ENCODE measurements at places on chromosomes 5 and 9.

GRCh38 chr5:155738616-155739015, 588.3 kb upstream of the SGCD start:
- no peak for DNase-seq

DNA sequence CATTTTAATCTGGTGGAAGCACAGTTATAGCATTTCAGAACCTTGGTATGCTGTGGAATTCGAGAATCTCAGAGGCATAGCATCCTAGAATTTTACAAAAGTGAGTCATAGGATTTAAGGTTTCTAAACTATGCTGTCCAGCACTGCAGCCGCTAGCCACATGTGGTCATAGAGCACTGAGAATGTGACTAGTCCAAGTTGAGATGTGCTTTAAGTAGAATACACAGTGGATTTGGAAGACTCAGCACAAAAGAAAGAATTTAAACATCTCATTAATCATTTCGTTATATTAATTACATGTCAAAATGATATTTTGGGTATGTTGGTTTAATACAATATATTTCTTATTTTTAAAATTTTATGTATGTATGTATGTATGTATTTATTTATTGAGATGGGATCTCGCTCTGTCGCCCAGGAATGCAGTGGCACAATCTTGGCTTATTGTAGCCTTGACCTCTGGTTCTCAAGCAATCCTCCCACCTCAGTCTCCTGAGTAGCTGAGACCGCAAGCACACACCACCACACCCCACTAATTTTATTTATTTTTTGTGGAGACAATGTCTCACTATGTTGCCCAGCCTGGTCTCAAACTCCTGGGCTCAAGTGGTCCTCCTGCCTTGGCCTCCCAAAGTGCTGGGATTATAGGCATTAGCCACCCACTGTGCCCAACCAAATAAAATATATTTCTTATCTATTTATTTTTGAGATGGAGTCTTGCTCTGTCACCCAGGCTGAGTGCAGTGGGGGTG, 20.4 kb upstream of the RPS14 start:
- DNase-seq, result peak; percentile 80

GRCh38 chr5:74375271-74375670, 265.3 kb downstream of the ENC1 start:
- DNase-seq, result no peak

GRCh38 chr5:142015781-142016533, 3.1 kb upstream of the GNPDA1 start:
- DNase-seq, result no peak

DNA sequence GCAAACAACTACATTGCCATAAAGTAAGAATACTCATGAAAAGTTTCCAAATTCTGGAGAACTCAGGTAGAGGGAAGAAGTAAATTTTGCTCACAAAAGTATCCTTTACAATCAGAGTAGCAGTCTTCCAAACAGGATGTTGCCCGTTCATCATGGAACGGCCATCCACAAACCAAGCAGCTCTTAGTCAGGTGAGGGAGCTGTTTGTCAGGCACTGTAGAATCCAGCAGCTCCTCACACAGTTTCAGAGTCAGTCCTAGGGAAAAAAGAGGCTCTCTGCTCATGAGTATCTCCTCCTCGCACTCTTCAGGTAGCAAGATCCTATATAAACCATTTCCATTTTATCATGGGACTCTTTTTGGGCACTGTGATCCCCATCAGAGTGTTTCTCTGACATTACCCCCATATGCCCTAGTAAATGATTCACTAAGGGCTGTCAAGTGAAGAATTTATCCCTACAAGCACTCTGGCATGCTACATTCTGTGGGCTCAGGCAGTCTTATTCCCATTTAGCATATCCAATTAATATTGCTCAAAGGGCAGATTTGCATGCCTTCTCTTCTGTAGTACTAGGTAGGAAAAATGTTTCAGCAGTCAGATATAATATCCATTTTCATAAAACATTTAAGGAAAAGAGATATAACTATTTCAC, 97.9 kb downstream of the WDR41 start:
- DNase-seq, result no peak

GRCh38 chr5:159786901-159787691, 129.2 kb upstream of the ADRA1B start:
- peak; percentile 89 for DNase-seq

DNA sequence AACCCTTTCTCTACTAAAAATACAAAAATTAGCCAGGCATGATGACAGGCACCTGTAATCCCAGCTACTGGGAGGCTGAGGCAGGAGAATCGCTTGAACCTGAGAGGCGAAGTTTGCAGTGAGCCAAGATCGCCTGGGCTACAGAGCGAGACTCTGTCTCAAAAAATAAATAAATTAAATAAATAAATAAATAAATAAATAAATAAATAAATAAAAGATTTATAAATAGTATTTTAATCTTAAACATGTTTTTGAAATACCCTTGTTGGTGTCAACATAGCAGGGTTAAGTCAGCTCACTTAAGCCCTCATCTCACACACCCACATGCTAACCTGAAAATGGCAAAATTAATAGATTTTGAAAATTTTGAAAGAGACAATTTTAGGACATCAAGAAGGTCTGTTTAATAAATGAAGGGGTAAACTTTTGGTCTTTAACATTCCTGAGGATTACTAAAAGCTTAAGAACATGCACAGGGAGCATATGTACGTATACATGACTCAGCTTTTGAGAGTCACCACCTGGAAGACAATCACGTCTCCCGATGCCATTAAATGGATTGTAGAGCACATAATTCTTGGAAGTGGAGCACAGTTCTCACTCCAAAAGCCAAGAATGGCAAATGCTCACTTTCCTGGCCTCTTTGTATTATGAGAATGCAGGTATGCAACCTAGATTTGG, 202.5 kb downstream of the GDNF start:
- DNase-seq, result no peak

DNA sequence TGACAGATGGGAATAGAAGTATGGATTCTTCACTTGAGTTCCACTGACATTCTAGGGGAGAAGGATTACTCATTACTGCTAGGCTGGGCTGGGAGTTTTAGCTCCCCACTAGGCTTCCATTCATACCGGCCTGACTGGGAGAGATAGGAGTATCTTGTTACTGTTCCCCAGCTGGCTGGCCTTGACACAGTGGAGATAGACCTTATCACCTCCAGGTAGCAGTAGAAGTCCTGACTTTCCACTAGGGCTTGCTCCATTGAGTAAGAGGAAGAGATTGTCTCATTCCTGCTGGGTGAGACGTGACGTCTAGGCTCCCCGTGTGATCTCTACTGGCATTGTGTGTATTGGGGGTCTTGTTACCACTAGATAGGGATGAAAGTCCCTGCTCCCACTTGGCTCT, 156.4 kb downstream of the CACNA1B start:
- no peak for DNase-seq

GRCh38 chr9:75001719-75002421, 26.2 kb downstream of the CARNMT1 start:
- peak; percentile 51 for DNase-seq

GRCh38 chr9:122218935-122219855, 9.6 kb downstream of the LHX6 start:
- DNase-seq, result peak; percentile 34

- DNase-seq, result peak; percentile 69
These were observed 34.1 kb downstream of the IRF1 start for GRCh38 chr5:132456296-132456986.

- DNase-seq, result no peak
These were observed 242.6 kb upstream of the MVB12B start for GRCh38 chr9:126084008-126084407.

- no peak for DNase-seq
These were observed 59.0 kb downstream of the BASP1 start for GRCh38 chr5:17276445-17276844.

DNA sequence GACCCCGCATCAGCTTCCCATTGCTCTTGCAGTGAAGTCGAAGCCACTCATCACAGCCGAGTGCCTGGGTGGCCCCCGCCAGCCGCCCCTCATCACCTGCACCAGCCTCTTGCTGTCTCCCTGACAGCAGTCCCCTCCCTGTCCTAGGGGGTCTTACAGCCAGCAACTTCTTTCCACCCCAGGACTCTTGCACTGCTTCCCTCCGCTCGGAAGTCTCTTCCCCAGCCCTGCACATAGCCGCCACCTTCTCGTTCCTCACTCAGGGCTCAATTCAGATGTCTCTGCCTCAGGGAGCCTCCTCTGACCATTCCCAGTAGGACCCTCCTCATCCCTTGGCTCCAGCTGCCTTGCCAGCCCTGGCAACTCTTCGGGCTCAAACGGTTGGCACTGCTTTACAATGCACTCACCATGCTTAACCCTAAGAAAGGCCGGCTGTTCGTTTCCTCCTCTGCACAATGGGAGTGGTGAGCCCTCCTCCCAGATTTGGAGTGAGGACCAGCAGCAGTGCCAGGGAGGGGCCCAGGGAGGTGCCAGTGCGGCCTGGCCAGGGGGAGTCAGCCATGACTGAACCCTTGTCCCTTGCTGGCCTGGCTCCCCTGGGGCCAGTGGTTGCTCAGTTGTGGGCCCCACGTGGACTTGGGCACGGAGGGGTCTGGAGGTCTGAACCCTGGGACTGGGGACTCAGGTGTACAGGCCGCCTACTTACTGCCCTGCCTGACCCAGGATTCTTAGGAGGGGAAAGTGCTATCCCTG, 6.1 kb downstream of the TCF7 start:
- no peak for DNase-seq

GRCh38 chr5:158541536-158542297, 558.0 kb downstream of the EBF1 start:
- DNase-seq, result no peak

- no peak for DNase-seq
These were observed 226.7 kb downstream of the AGTPBP1 start for GRCh38 chr9:85515021-85515420.

DNA sequence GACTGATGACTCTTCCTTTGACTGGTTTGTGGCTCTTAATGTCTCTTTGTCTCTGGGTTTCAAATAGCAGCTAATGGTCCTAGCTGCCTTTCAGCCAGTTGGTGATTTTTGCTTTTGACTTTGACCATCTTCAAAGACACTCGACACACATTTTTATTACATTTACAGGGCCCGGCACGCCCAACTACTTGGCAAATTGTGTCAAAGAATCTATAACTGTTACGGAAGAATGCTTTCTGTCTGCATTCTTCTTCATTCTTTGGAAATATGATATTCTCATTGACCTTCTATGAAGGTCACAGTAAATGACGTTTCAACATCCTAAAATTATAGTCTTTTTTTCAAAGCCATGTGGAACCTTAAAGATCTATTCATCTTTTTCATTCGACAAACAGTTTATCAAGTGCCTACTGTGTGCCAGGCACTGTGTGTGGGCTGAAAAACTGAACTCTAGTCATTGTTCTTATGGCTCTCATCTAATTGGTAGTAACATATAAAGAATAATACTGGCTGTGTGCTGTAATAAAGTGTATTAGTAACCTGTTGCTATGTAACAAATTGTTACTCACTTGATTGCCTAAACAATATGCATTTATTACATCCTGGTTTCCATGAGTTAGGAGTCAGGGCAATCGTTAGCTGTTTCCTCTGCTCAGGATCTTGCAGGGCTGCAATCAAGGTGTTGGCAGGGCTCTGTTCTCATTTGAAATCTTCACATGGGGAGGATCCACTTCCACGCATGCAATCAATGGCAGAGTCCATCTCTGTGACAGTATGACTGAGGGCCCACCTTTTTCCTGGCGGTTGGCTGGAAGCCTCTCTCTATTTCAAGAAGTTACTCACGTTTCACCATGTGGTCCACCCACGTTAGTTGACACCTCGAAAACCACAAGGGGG, 7.0 kb upstream of the WHRN start:
- no peak for DNase-seq

DNA sequence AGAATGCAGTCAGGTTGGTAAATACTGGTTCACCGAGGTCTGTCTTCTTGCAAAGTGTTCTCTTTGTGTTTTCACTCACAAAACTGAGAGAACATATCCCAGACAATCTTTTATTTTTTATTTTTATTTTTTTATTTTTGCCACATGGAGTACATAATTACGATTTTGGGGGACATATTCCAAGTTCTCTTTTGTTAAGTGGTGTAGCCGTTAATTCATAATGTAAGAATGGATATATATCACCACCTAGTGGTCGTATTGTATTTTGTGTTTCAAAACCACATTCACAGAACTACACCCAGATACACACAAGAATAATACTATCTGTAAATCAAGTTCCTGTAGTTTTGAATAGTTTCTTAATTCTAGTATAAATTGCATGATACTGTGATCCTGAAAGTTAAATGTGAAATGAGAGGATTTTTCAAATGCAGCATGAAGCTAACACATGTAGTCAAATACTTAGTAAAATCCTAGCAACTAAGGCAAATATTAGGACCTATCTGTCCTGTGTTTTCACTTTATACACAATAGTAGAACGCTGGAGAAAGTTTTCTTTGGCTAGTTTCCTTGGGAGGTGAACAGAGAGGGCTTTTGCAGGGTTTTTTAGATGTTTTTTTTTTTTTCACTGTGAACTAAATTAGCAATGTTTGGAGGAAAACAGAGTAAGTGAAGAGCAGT, 92.7 kb downstream of the VCAN start:
- peak; percentile 27 for DNase-seq

DNA sequence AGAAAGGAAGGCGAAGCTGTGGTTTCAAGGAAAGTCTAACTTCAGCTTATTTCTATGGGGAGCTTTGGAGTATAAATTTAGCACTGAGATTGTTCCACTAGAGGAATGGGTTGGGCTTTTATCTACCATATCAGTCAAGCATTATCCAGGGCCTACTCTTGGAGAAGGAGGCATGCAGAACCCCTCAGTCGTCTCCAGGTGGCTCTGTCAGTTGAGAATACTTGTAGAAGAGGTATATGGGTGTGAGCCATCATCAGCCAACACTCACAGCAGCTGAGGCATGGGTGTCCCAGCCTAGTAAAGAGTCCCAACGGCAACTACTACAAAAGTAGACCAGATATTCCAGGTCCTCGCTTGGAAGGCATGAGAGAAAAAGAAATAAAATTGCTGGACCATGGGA, 548.5 kb upstream of the GRAMD2B start:
- DNase-seq, result no peak

Data from GM03348 (cell line).